ENCODE measurements at places on chromosomes 2 and 18.
A peak's percentile ranks its signal among the peaks of the same experiment; 100 is the strongest.

GRCh38 chr2:46306988-46307655, 9.9 kb downstream of the EPAS1 start:
- no peak for DNase-seq

DNA sequence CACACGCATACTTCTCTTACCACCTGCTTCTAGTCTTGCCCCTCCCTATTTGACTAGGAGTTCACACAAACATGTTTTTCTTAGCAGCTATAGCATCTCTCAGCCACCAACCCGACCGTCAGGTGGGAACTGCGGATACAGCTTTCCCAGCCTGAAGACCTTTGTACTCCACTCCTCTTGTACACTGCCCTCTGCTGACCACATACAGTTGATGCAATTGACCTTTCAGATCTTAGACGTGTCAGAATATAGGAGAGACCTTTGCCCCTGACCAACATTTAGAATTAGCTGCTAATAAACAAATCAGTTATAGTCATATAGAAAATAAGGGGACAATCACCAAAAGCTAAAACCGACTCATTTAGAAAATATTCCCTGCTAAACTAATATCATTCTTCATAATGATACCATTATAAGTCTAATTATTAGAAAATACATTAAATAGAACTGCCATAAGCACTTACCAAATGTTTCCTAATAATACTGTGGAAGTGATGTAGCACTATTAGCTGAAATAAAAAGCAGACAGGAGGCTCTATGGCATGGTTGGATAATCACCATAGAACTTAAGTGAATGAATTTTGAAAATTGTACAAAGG, 208.4 kb downstream of the RAD51AP2 start:
- peak; percentile 71 for DNase-seq

GRCh38 chr2:73889206-73889605, 3.6 kb upstream of the ACTG2 start:
- no peak for DNase-seq

DNA sequence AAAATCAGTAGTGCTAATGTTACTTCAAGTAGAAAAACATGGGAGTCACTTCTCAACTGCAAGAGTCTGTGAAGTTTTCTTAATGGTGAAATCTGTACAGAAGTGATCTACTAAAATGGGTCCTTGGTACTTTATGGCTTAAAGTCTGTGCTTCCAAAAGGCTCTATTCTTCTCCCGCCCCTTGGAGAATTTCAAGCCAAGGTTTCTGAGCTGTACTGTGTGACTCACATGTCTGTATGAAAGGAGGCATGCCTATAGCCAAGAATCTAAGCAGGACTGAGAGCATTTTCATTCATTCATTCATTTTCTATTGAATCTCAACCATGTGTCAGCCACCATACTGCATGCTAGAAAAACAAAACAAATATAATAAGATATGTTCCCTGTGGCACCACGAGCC, 19.8 kb upstream of the DDX18 start:
- no peak for DNase-seq

GRCh38 chr2:208252716-208253492, 2.0 kb downstream of the IDH1 start:
- DNase-seq = no peak

- DNase-seq = no peak
Measured at GRCh38 chr2:68747900-68748299, 13.3 kb downstream of the ARHGAP25 start.

DNA sequence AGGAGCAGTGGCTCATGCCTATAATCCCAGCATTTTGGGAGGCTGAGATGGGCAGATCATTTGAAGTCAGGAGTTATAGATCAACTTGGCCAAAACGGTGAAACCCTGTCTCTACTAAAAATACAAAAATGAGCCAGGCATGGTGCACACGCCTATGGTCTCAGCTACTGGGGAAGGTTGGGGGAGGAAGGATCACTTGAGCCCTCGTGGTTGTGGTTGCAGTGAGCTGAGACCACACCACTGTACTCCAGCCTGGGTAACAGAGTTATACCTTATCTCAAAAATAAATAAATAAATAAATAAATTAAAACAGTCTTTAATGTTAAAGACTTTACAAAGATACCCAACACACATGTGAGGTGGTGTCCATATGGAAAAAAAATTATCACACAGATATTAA, 134.0 kb downstream of the C2orf74 start:
- no peak for DNase-seq

GRCh38 chr18:37553633-37554398, 11.8 kb downstream of the CELF4 start:
- DNase-seq = no peak

GRCh38 chr2:28357055-28357454, 35.6 kb upstream of the FOSL2 start:
- no peak for DNase-seq

DNA sequence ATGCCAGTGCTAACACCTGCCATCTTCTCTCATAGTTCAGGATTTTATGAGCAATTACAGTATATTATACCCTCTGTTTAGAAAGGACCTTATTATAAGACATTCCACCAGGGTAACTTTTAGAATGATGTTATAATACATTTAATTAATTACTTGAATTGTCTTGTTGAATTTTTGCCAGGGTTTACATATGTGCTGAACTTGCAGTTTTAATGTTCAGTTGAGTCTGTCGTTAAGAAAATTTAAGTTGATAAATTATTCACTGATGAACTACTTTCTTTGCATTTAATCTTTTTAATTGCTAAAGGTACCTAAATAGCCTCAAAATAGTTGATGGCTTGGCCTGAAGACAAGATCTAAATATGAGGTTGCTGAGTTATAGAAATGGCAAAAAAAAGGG, 68.1 kb downstream of the SCN2A start:
- no peak for DNase-seq

DNA sequence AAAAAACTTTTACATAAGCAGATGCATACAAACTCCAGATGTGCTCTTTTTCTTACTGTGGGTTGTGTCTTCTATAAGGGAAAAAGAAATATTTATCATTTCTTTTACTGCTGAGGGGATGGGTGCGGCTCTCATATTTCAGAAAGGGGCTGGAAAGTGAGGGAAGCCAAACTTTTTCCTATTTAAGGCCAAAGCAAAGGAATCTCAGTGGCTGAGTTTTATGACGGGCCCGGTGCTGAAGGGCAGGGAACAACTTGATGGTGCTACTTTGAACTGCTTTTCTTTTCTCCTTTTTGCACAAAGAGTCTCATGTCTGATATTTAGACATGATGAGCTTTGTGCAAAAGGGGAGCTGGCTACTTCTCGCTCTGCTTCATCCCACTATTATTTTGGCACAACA, at the start of gene COL3A1:
TSS of gene COL3A1 (plus strand) at position 210 of the 400 bp plus-strand sequence. CDS start at position 327, 117 bp downstream.
- no peak for DNase-seq

GRCh38 chr18:70256184-70256583, 32.7 kb upstream of the SOCS6 start:
- no peak for DNase-seq

DNA sequence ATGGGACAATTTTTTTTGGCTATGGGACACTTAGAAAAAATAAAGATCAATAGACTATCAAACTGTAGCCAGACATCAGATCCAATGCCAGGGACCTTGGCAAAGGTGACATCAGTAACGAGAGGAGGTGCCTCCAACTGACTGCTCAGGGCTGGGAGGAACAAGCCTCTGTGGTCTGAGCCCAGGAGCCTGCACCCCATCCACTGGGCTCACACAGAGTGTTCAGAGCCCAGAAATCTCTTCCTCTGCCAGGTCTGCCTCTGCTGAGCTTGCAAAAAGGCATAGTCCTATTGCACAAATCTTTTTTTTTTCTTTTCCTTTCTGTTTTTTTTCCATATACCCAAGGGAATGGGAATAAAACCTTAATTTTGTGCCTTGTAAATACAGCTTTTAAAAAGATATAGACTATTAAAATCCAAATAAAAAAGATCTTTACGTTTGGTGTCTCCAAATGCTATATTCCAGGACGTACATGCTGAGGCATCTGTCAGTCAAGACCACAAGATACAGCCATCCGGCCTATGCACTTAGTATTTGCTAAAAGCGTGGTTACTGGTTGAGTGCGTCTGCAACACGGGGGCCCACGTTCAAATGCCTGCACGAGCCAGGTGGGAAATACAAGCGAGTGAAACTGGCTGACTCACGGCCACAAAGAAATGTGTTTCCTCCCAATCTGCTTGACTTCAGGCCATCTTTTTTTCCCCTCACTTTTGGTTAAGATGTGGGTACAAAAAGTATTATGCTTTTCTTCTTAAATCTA, 7.8 kb upstream of the ARHGAP25 start:
- DNase-seq = no peak

DNA sequence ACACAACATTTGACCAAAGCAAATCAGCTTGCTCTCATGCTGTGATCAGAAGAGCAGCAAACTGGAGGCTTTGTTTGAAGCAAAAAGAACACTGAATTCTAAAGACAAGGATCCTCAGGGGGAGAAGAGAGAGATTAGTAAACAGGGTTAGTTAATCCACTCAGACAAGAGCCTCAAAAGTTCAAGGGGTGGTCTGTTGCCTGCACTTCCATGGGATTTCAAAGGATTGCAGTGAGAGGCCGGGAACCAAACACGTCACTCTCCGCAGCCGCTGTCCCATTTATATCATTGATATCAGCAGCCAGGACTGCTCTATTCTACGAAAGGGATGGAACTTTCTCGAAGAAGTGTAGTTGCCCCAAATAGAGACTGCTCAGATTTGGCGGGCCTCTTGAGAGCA, 97.8 kb upstream of the SP3 start:
- DNase-seq = no peak

- DNase-seq = no peak
Measured at GRCh38 chr18:34117319-34117718, 107.4 kb downstream of the NOL4 start.

DNA sequence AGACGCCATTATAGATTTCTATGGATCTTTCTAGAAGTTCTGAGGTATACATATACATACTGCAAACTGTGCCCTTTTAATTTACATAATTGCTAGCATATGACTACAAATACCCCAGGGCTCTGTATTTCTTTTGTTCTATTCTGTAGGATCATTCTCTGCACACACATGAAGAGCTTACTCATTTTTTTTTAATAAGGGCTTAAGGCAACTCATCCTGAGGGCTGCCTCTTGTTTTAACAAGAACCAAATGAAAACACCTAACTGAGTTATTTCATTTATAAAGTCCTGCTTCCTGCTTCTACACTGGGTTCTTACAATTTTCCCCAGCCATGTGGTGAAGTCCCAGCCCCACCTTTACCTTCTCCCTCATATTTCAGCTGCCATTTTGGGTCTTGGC, 390.5 kb downstream of the IRS1 start:
- no peak for DNase-seq

DNA sequence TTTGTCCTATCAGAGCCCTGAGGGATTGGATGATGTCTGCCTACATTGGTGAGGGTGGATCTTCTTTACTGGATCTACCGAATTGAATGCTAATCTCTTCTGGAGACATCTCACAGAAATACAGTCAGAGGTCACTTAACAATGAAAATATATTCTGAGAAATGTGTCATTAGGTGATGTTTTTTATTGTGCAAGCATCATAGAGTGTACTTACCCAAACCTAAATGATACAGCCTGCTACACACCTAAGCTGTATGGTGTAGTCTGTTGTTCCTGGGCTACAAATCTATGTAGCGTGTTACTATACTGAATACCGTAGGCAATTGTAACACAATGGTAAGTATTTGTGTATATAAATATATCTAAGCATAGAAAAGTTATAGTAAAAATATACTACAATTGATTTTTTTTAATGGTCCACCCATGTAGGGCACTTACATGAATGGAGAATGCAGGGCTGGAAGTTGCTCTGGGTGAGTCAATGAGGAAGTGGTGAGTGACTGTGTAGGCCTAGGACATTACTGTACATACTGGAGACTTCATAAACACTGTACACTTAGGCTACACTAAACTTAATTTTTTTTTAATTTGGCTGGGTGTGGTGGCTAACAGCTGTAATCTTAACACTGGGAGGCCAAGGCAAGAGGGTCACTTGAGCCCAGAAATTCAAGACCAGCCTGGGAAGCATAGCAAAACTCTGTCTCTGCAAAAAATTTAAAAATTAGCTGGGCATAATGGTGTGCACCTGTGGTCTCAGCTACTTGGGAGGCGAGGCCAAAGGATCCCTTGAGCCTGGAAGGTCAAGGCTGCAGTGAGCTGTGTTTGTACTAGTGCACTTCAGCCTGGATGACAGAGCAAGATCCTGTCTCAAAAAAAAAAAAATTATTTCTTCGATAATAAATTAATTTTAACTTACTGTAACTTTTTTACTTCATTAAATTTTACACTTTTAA, 226.3 kb upstream of the UBE2E3 start:
- no peak for DNase-seq

DNA sequence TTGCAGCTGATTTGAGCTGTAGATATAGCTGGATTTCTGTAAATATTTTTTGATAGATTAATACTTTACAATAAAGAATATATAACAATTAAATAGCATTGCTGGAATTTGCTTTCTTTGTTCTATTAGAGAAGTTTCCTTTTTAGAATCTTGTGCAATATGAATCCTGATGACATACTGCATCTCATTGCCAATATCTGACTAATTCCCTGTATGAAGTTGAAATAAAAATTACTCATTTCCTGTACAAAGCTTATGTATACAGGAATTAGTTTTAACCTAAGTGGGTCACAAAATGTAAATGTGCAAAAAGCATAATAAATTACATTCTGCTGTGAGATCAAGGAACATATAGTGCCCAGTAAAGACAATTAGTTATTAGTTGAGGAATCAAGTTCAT, 72.8 kb upstream of the TMEFF2 start:
- DNase-seq = no peak

GRCh38 chr18:13392029-13392750, 173.6 kb downstream of the LDLRAD4 start:
- DNase-seq = no peak

DNA sequence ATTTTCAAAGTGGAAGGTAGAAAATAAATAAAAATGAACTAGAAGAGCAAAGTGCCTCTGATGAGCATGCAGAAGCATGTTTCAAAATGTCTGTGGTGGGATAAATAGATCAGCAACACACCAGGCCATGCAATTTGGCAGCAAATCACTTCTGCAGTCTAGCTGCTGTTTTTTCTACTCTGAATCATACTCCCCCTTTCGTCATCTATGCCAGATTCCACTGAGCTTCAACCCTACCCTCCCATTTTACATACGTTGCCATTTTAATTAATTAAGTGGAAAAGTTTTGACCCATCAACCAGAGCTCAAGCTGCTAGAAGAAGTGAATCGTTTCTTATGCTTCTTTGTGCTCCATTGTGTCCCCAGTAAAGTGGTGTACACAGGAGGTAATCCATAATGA, 79.3 kb downstream of the NRXN1 start:
- no peak for DNase-seq

DNA sequence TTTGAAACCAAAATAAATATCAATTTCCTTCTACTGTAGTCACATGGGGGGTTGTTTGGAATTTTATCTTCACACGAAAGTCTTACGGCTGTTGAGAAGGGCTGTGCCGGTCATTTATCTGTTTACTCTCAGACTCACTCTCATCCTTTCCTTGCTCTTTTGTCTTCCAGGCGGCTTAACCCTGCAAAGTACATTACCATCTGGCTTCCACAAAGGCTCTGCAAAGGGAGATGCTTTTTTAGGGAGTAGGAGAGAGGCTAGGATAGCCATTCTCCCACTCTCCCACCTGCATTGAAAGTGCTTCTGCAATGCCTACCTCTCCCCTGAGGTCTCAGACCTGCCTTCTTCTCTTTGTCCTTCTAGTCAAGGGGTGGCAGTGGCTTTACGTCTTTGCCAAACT, 247.6 kb downstream of the MEIS1 start:
- peak; percentile 40 for DNase-seq

- DNase-seq = no peak
Measured at GRCh38 chr2:141029428-141030078, 1101.3 kb downstream of the LRP1B start.
